Activated CD4-positive, alpha-beta T cell treated with anti-CD3 and anti-CD28 coated beads, Interleukin-2, amount 50 U/mL, for 48 hours (primary cell): ENCODE measurements at places on chromosomes 11 and 22.

GRCh38 chr11:92628401-92629292, 340.8 kb upstream of the MTNR1B start:
- DNase-seq = no peak

GRCh38 chr11:119525180-119525866, 102.4 kb upstream of the THY1 start:
- DNase-seq = no peak

- no peak for DNase-seq
Observed at GRCh38 chr11:119580081-119580480, 148.9 kb downstream of the NECTIN1 start.

DNA sequence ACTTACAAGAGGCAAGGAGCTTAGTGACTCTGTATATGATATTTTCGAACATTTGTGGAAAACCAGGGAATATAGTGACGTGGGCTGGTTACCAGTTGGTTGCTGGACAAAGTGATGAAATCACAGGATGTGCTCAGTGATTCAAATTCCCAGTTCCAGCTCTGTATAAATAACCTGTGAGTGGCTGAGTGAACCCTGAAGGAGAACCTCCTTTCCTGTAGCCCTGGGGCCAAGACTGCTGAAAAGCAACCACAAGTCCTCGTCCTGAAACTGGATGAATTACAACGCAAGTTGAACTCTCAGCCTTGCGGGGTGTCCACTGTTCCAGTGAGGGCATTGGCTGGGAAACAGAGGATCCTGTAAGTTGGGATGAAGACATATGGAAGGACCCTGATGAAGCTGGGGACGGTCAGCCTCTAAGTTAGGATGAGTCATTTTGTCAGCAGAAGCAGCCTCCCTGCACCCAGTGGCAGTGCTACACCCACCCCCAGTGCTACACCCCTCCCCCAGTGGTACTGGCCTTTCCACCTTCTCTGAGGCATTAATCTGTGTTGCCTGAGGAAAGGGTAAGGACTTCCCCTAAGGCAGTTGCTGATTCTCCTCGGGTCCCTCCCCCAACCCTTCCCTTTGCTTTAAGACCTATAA, 22.0 kb upstream of the CD81 start:
- DNase-seq = no peak

DNA sequence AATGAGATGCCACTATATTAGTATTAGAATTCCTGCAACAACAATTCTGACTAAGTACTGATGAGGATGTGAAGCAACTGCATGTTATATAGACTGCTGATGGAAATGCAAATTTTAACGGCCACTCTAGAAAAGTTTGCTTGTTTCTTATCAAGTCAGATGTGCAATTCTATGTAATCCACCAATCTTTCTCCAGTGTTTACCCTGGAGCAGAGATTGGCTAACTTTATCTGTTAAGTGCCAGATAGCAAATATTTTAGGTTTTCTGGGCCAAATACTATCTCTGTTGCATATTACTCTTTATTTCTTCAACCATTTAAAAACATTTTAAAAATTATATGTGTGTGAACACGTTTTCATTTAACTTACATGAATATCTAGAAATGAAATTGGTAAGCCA, 586.9 kb downstream of the FAM181B start:
- no peak for DNase-seq

GRCh38 chr11:19829109-19829837, 116.6 kb downstream of the NAV2 start:
- no peak for DNase-seq

GRCh38 chr11:8709002-8709672, 26.5 kb downstream of the RPL27A start:
- no peak for DNase-seq

- DNase-seq = no peak
Observed at GRCh38 chr11:26227883-26228502, 103.9 kb upstream of the ANO3 start.

DNA sequence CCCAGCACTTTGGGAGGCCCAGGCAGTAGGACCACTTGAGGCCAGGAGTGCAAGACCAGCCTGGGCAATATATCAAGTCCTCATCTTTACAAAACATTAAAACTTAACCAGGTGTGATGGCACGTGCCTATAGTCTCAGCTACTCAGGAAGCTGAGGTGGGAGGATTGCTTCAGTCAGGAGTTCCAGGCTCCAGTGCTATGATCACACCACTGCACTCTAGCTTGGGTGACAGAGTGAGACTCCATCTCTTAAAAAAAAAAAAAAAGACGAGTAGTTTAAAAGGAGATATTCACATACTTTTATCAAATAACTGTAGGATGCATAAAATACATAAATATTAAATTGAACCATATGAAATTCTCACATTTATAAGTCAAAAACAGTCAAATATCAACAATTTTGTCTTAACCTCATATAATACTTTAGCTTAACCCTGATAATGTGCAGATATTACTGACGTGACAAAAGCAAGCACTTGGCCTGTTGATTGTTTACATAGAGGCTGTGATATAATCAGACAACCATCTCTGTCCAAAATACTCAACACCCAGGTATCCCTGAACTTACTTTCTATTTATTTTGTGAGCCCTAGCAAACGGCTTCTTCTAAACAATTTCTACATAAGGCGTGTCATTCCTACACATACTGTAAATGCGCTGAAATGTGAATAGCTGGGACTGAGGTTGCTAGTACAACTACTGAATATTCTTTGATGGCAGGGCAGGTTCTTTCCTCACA, 57.0 kb downstream of the PRCP start:
- DNase-seq = no peak

DNA sequence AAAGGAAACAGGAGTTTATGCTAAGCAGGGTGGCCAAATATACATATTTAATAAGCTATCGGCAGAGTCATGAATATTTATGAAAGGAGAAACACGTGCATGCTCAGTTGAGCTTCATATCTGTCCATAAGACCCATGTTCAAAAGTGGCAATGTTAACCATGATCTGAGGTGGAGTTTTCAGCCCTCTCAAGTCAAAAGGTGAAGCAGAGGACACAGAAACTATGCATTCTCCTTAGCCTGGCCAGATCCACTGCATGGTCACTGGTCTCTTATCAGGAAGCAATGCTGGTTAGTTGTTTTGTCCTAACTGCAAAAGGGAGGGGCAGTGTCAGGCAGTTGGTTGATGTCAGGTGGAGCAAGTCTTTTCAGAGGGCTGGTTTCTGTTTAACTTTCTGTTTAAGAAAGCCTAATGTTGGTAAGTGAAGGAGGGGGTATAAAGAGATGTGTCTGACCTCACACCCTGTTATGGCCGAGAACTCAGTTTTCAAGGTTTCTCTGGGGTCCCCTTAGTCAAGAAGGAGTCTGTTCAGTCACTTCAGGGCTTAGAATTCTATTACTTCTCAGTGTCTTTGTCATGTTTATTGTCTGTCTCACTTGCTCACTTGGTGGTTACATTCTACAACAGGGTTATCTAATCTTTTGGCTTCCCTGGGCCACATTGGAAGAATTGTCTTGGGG, 5.5 kb upstream of the SELENOH start:
- no peak for DNase-seq
